ENCODE measurements at places on chromosomes 5 and 9. TPM values are rescaled to one million over a fixed set of nuclear protein-coding genes. Genes with fewer than 3 reads are reported as not detected.
A peak's percentile ranks its signal among the peaks of the same experiment; 100 is the strongest.

- no peaks in the 10 kb centered on the region for H3K4me1 ChIP-seq
- H3K27me3 ChIP-seq: no peaks in the 10 kb centered on the region
- no peak overlapping the region for H3K27ac ChIP-seq
- no peak for DNase-seq
These were observed 215.1 kb downstream of the CD180 start for GRCh38 chr5:66981266-66982055.

GRCh38 chr9:96189995-96190394 lies 112.0 kb downstream of the HSD17B3 start:
- H3K4me1 ChIP-seq: no peaks in the 10 kb centered on the region
- no peak for DNase-seq
- no peaks in the 10 kb centered on the region for H3K36me3 ChIP-seq

DNA sequence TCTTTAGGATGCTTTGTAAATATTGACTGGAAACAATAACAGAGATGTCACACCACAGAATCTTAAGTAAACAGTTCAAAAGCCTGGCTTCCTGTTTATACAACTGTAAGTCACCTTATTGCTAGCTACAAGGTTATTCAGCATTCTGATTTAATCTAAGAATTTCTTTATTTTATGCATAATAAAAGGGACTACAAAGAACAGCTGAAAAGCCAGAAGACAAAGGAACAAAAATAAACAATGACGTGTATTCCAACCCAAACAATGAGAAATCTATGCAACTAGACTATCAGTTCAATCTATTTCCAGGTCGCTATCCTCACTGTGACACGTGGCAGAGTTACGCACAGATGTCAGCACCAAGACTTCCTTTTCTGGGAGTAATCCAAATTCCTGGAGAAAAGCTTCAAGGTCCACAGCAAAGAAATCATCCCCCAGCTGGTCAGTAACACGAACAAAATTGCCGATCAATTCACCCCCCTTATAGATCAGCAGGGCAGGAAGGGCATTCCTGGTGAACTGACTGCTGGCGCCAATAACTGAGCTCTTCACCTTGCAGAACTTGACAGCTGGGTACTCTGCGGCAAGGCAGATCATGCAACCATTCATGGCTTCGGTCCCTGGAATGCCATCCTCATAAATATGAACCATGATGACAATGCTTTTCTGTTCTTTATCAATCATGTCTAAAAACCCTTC lies 8.4 kb downstream of the PDCL start:
- no peak overlapping the region for H3K4me3 ChIP-seq
- no peak overlapping the region for H3K27ac ChIP-seq
- no peak for DNase-seq

DNA sequence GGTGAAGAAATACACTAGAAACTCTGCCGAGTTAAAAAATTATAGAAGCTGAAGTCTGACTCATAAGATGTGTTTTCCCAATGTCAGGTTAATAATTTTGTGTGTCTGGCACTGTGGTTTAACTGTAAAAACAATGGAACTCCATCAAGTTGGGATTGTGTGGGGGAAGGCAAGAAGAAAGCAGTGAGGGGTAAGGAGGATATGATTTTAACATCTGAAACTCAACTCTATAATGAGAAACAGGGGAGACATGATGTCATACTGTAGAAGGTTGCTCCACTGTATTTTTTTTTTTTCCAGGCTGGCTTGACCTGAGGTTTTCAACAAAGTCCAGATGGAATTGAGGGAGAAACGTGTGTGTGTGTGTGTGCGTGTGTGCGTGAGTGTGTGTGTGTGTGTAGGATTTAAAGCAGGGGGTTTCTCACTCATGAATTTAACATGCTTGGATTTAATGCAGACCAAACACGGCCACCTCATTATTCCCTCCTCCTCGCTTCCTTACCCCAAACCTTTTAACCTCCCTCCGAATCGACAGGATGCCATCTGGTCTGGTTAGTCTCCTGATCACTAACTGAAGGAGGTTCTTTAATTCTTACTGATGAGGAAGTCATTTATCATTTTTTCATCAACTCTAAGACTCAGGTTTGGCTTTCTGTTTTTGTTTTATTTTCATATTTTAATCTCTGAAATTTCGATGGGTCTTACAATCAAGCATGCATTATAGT lies 140.2 kb upstream of the LPAR1 start:
- peak; percentile 81 for DNase-seq
- peak overlapping the region; percentile 12 for H3K27ac ChIP-seq
- no peaks in the 10 kb centered on the region for H3K27me3 ChIP-seq
- H3K4me3 ChIP-seq: peak overlapping the region; percentile 41
- no peaks in the 10 kb centered on the region for H3K36me3 ChIP-seq
- H3K4me1 ChIP-seq: peaks cover 17% of the 10 kb centered on the region

- peaks cover 18% of the 10 kb centered on the region for H3K4me1 ChIP-seq
- no peaks in the 10 kb centered on the region for H3K36me3 ChIP-seq
- H3K4me3 ChIP-seq: no peak overlapping the region
- DNase-seq: peak; percentile 39
- H3K27ac ChIP-seq: no peak overlapping the region
These were observed 338.8 kb downstream of the ARL15 start for GRCh38 chr5:53971551-53971950.

GARNL3 gene
- total RNA-seq: 0.43 TPM

DNA sequence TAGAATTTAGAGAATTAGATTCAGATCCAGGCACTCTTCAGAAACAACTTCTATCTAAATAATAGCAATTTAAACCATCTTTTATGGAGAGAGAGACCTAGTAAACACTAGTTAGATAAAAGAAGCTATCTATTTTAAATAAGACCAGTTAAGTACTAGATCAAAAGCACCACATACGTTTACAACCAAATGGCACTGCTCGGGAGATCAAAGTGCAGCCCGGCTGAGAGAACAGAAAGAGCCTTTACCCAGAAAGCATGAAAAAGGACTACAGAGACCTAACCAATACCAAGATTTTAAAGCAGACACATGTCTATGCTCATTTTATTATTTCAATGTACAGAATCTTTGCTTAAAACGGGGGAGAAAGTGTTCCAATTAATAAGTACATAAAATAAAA lies 30.8 kb downstream of the LIX1 start:
- H3K36me3 ChIP-seq: no peaks in the 10 kb centered on the region
- no peak overlapping the region for H3K4me3 ChIP-seq
- H3K27me3 ChIP-seq: peaks cover 6% of the 10 kb centered on the region
- no peaks in the 10 kb centered on the region for H3K4me1 ChIP-seq
- no peak for DNase-seq

ST8SIA4 gene
- under 0.01 TPM for total RNA-seq

DNA sequence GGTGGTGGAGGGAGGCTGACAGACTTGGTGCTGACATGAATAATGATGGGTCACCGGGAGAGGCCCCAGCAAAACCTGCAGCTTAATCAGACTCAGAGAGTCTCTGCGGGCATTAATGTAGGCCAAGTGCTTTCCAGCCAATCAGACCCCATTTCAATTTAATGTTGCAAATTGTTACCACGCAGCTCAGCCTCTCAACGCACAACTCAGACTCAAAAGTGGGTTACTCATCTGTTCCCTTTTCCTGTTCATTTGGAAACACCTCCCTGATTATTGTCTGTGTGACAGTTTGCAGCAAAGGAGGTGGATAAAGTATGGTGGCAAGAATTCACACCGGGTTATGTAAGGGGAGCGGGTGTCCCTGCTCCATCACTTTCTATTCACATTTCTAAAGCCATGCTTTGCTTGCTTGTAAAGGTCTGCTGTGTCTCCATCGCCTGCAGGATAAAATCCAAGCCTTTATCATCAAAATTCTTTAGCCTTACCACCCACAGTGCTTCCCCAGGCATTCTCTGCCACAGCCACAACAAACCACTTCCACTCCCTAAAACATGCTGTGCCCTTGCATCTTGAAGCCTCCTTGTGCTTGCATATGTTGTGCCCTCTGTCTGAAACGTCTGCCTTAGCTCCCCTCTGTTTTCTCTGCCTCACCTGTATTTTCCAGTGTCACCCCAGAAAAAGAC lies 156.5 kb downstream of the ASTN2 start:
- H3K4me1 ChIP-seq: no peaks in the 10 kb centered on the region
- H3K27ac ChIP-seq: no peak overlapping the region
- no peak overlapping the region for H3K4me3 ChIP-seq
- no peak for DNase-seq

ZBED3 gene
- total RNA-seq: 0.54 TPM

DNA sequence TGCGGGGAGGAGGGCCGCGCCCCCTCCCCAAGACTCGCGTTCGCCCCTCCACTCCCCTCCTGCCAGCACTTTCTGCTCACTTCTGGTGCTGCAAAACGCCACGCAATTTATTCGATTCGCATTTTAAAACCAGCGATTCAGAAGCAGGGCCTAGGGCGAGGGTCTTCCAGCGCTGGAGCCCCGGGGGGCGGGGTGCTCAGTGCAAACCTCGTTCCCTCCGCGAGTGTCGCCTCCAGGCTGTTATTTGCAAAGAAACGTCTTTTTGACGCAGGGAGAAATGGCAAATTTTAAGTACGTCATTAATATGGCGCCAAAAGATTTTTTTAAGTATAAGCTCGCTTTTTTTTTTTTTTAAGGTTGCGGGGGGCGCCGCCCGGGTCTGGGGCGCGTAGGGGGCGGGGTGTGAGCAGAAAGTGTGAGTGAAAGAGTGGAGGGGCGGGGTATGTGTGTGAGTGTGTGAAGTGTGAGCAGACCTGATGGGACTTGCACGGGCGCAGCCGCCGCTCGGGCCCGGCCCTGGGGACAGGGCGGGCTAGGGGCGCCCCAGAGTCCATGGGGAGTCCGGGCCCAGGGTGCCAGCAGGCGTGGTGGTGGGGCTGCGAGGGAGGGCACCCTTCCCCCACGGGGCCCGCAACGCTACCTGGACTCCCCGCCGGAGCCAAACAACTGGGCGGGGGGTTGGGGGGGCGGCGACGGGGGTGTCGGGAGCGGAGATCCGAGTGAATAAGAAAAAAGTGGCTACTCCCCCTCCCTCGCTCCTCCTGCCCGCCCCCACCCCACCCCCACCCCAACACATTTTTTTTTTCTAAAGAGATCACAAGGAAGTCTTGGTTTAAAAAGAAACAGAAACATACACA lies at the start of gene JADE2:
Gene JADE2 (plus strand): TSS at position 845 of the 857 bp plus-strand sequence. CDS start 10,188 bp downstream, outside the sequence.
- no peaks in the 10 kb centered on the region for H3K36me3 ChIP-seq
- H3K27me3 ChIP-seq: no peaks in the 10 kb centered on the region
- peak; percentile 91 for DNase-seq
- H3K4me1 ChIP-seq: peaks cover 12% of the 10 kb centered on the region
- H3K4me3 ChIP-seq: peak within 1 kb of the TSS; percentile 95

DNA sequence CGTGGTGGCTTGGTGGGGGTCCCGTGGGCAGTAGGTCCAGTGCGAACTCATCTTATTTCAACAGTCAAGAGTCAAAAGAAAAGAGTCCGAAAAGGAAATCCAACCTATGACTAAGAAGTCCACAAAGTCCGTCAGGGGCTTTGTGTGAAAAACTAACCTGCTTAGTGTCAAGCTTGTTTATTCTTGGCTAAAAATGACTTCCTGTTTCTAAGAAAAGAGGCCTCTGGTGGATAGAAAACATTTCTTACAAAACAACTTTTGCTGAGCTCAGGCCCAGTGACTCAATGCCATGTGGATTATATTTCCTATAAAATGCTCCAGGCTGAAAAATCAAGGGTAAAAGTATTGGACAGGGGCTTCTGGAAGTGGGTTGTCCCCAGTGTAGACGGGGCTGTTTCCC lies 105.9 kb downstream of the GADD45G start:
- no peaks in the 10 kb centered on the region for H3K27me3 ChIP-seq
- H3K4me1 ChIP-seq: no peaks in the 10 kb centered on the region
- no peak for DNase-seq
- H3K27ac ChIP-seq: no peak overlapping the region

DNA sequence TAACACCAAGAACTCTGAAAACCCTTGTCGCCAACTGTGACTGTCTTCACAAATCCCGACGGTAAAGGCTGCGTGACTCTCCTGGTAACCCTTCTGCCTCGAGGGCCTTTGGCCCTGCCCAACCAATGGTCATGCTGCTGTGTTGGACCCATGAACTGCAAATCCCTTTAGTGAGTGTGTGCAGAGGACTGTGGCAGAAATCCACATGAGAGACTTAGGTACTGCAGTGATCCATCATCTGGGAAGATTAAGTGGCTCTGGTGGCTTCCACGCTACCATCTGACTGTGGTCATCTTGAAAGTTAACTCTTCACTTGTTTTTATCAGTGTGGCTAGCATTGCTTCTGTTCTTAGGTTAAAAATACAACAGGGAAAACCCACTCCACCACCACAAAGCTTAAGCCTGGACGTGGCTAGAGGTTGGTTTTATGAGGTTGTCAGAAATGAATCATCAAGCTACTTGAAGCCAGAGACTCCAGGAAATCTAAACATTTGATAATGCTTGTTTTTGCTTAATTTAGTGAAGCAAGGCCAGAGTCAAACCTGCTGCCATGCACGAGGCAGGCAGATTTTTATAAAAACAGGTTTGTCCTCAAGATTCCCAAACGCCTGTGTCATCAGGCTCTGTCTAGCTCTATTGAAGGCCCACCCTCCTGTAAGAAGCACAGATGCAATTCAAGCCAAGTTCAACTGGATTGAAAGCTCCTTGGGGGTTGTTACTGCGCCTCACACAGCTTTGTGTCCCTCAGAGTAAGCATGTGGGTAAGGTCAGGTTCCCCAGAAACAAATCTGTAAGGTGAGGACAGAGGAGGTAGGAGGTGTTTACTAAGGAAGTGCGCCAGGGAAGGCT lies 52.7 kb upstream of the ERCC6L2 start:
- H3K4me3 ChIP-seq: no peak overlapping the region
- H3K36me3 ChIP-seq: no peaks in the 10 kb centered on the region
- peak; percentile 72 for DNase-seq
- H3K27me3 ChIP-seq: no peaks in the 10 kb centered on the region

DNA sequence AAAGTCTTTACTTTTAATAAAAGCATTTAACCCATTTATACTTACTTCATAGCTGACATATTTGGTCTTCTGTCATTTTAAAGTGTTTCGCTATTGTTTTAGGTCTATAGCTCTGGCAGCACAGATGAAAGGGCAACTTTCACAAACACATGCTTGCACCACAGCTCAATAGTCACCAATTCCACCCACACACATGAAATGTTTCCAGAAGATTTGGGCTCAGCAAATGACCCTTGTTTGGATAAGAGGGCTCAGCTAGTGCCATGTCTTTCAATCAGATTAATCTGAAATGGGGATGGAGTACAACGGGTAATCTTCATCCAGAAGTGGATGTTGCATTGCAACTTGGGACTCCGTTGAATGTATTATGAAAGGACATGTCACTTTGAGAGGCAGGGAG lies 176.0 kb downstream of the FGF18 start:
- H3K4me1 ChIP-seq: 0 out of 2 replicates have a peak, but pooled peaks cover 5% of the 10 kb centered on the region
- peaks cover 12% of the 10 kb centered on the region for H3K27me3 ChIP-seq
- no peak overlapping the region for H3K4me3 ChIP-seq
- no peak overlapping the region for H3K27ac ChIP-seq

- DNase-seq: no peak
- no peak overlapping the region for H3K4me3 ChIP-seq
- H3K27me3 ChIP-seq: peaks cover 13% of the 10 kb centered on the region
These were observed 15.5 kb downstream of the PRKACG start for GRCh38 chr9:68998385-68998784.

RNF20 gene
- total RNA-seq: 26.3 TPM

SLC25A2 gene
- total RNA-seq: not detected

TXNDC8 gene
- not detected for total RNA-seq

- H3K4me1 ChIP-seq: no peaks in the 10 kb centered on the region
- H3K27me3 ChIP-seq: peaks cover 5% of the 10 kb centered on the region
- H3K27ac ChIP-seq: no peak within 1 kb of the TSS
- no peaks in the 10 kb centered on the region for H3K36me3 ChIP-seq
These were observed at the start of gene HRH2 for GRCh38 chr5:175657593-175658271. TSS of gene HRH2 (plus strand) at chr5:175658071. CDS start at chr5:175683234, 25,163 bp downstream.

- no peak overlapping the region for H3K27ac ChIP-seq
- H3K36me3 ChIP-seq: no peaks in the 10 kb centered on the region
- no peaks in the 10 kb centered on the region for H3K27me3 ChIP-seq
These were observed 171.2 kb downstream of the PPP2R2B start for GRCh38 chr5:146707316-146707715.

RAB3C gene
- total RNA-seq: not detected

Measured in GM23248 (cell line).